ENCODE measurements at places on chromosomes 1 and 21.

- DNase-seq = no peak
These were observed 19.7 kb downstream of the EPHA8 start for GRCh38 chr1:22582661-22583635.

DNA sequence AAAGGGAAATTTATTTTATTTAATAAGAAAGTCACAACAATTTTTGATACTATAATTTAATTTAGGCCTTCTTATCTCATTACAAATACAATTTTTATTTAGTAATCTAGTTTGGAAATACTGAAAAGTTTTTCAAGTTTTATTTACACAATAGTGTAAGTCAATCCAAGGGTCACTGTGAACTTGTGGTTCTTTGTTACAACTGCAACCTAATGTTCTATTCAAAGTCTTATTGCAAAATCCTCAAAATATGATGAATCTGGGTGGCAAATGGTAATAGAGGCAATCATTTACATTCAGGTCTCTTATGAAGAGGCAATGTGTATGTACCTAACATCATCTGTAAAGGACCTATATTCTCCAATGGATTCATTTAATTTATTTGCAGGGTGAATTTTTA lies 421.2 kb downstream of the DPYD start:
- DNase-seq = no peak

GRCh38 chr1:40783001-40783905 lies at the start of gene KCNQ4:
TSS of gene KCNQ4 (plus strand) at chr1:40783787. CDS start at chr1:40784094, 307 bp downstream.
- DNase-seq = no peak

GRCh38 chr1:225859151-225859550 lies 23.0 kb downstream of the TMEM63A start:
- DNase-seq = no peak

DNA sequence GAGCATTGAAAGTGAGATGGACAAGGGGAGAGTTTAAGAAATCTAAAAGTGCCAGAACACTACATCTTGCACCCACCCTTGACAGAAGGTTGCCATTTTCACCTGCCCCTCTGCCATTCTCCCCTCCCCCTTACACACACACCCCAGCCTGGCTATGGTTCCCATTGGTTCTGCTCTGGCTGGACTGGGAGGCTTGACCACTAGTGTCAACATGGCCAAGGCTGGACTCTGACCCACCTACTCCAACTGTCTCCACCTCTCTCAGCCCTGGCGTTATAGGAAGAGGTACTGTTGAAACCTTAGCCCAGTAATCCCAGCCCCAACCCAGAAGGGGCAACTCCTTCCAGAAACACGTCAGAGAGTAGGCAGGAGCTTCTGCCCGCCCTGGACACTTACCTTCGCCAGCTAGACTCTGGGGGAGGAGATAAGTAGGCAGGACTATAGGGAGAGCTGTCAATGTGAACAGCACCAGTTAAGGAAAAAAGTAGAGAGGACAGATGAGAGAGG lies 4.5 kb downstream of the CRTC2 start:
- no peak for DNase-seq
